ENCODE measurements at places on chromosomes 1 and 21.

DNA sequence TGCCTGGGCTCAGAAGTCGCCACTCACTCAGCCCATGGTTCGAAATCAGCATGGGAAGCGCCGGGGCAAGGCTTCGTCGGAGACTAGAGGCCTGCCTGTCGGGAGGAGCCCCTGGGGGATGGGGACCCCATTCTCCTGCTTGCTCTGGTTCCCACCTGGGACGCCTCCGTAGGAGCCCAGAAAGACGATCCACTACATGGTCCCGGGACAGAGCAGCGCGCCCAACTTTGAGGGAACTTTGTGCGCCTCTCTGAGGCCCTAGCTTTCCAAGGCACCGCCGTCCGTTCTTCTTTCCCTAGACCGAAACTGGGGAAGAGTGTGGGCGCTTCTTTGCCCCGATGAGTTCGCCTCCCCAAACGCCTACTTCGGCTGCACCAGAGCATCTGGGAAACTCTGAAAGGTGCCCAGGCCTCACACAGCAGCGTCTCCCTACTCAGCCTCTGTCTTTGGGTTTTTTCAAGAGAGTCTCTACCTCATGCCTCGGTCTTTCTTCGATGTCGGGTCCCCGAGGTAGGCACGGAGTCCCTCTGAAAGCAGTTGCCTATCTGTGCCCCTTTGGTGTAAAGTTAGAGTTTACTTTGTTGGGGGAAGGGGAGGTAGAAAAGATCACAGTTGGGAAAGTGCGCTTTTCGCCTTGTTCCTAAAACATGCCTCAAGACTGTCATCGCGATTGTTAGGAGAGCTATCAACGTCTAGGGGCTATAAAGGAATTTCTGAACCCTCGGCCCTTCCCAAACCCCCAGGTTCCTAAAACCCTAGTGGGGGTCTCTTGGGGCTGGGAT is 14.0 kb downstream of the NR5A2 start:
- DNase-seq: no peak
- H3K27ac ChIP-seq: no peak overlapping the region
- H3K27me3 ChIP-seq: peaks cover 61% of the 10 kb centered on the region
- peak overlapping the region; percentile 45 for H3K4me3 ChIP-seq
- H3K36me3 ChIP-seq: no peaks in the 10 kb centered on the region

- peaks cover 59% of the 10 kb centered on the region for H3K27me3 ChIP-seq
- peak; percentile 33 for DNase-seq
- no peak overlapping the region for H3K4me3 ChIP-seq
- H3K36me3 ChIP-seq: no peaks in the 10 kb centered on the region
- H3K27ac ChIP-seq: peak overlapping the region; percentile 96
These were observed 5.0 kb downstream of the NGF start for GRCh38 chr1:115332813-115333608.

GRCh38 chr21:15557925-15558324 is 171.9 kb upstream of the USP25 start:
- H3K27me3 ChIP-seq: no peaks in the 10 kb centered on the region
- no peak for DNase-seq
- peaks cover 19% of the 10 kb centered on the region for H3K4me1 ChIP-seq
- H3K36me3 ChIP-seq: no peaks in the 10 kb centered on the region
- no peak overlapping the region for H3K4me3 ChIP-seq
- no peak overlapping the region for H3K27ac ChIP-seq

GRCh38 chr1:236009191-236009590 is 55.7 kb downstream of the NID1 start:
- peaks cover 5% of the 10 kb centered on the region for H3K27me3 ChIP-seq
- no peak for DNase-seq

Measured in activated T-cell treated with anti-CD3 and anti-CD28 coated beads, Interleukin-2, amount 50 U/mL, for 72 hours (primary cell).